ENCODE measurements at places on chromosomes 13 and 19.
A peak's percentile ranks its signal among the peaks of the same experiment; 100 is the strongest.

DNA sequence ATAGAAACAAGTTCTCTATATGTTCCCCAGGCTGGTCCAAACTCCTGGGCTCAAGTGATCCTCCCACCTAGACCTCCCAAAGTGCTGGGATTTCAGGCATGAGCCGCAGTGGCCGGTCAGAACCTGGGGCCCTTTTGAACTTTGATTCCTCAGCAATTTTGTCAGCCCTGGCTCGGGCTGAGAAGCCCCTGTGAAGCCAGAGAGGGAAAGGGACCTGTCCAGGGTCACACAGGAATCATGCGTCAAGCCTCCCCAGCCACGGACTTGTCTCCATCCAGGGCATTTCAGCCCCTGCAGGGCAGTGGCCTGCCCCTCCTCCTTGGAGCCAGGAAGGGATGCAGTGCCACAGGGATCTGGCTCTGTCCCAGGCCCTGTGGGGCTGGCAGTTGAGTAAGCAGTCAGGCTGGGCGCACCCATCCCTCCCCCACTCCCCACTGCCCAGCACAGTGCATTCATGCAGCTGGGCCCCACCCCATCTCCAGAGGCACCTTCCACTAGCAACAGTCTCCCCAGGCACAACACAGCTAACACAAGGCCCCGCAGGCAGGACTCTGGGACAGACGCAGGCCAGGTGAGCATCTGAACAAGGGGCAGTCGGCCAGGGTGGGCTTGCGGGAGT lies at the start of gene CAPS:
TSS of gene CAPS (plus strand) at position 516 of the 619 bp plus-strand sequence. CDS start 153 bp downstream, outside the sequence.
- DNase-seq, result no peak

GRCh38 chr13:41502031-41502430 lies 44.7 kb downstream of the RGCC start:
- no peak for DNase-seq

GRCh38 chr13:102197193-102197592 lies 204.7 kb downstream of the FGF14 start:
- no peak for DNase-seq

GRCh38 chr19:6065685-6066374 lies 44.5 kb downstream of the RFX2 start:
- DNase-seq, result peak; percentile 73

DNA sequence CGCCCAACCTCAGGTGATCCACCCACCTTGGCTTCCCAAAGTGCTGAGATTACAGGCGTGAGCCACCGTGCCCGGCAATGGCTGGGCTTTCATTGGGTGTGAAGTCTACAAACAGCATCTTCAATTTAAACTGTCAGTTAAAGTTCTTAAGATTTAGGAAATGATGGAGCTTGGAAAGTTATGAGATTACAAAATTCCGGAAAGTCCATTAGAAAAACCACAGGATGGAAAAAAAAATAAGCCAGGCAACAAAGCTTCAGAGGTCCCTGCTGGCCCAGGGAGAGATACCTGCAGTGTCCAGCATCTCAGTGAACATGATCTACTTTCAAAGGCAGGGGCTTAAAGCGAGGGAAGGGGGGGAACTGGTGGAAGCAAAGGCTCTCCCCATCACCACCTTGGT lies 4.6 kb upstream of the ZNF587B start:
- no peak for DNase-seq

DNA sequence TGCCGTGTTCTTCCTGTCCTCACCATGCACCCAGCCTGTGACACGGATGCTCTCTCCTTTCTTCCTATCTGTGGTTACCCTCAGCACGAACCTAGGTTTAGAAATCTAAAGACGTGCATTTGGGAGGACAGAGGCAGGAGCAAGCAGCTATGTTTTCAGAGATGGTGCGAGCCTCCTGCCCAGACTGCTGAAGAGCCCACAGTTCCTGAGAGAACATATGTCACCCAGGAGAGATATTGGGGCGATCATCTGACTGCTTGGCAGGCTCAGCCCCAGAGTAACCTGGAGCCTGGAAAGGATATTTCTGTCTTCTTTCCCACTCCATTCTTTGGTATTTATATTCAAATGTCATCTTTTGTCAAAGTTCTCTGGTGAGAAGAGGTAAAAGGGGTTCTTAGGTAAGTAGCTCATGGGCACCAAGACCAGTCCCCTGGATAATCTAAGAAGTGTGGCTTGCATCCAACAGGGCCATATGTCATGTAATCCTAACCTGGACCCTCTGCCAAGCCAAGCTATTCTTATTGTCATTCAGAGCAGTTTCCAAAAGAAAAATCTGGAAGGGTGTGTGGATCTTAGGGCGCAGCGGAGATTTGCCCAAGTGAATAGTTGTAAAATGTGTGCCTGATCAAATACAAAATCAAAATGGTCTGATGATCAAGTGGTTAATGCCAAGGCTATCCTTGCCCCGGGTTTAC lies 59.5 kb downstream of the FGF9 start:
- no peak for DNase-seq

- DNase-seq, result no peak
Observed at GRCh38 chr19:56153507-56153906, 12.4 kb downstream of the ZNF444 start.

- DNase-seq, result no peak
Observed at GRCh38 chr19:43362179-43362578, 8.7 kb downstream of the CD177 start.

DNA sequence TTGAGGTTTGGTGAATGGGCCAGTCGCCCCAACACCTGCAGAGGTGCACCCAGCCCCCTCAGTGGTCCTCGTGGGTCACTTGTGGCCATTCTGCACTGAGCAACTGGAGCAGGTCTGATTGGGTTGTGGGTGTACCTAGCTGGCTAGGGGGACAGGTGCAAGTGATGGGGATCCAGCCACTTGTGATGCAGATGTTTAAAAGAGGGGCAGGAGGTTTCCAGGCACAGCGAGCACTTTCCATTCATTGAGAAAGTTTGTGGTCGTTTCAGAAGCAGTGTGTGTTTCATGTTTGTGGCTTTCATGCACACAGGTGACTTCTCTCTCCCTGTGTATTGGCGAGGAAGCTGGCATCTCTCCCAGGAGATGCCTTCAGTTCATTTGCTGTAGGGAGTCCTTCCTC lies 34.7 kb downstream of the TSSK6 start:
- no peak for DNase-seq

GRCh38 chr13:96671073-96671472 lies 323.2 kb downstream of the OXGR1 start:
- no peak for DNase-seq

DNA sequence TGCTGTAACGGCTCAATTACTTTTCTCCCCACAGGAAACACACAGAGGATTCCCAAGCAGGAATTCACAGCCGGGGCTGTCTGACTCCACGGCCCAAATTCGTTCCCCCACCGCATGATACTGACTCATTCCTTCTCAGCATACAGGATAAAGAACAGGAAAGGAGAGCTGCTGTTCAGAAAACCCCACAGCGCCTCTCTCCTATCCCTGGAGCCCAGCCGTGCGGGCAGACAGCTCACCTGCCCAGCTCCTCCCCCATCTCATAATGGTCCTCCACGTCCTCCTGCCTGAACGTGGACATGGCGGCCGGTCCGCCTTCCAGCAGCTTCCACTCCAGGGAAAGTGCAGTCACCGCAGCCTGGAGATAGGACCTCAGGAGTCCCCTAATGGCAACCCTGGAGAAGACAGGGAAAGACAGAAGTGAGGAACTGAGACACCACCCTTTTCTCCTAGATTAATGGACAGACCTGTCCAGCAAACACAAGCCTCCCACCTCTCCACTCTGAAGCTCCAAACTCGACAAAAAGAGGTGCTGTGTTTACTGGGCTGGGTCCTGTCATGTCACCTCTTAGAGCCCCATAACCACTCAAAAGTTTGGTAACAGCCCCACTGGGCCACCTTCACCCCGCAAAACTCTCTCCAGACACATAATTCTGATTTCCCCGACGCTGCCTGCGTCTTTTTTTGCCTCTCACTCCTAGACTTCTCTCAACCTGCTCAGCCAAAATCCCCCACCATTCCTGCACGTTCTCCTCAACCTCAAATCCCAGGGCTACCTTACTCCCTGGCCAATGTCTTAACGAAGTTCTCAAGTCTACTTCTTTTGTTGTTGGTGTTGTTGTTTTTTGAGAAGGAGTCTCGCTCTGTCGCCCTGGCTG lies 1.2 kb downstream of the DAPK3 start:
- no peak for DNase-seq

- no peak for DNase-seq
Observed at GRCh38 chr13:42148538-42148937, 100.1 kb downstream of the DGKH start.

Measured in CD4-positive, alpha-beta T cell treated with Interleukin-10 for 1 hour (primary cell).